Choroid plexus epithelial cell (primary cell): ENCODE measurements at places on chromosomes 7 and 10.

GRCh38 chr7:2872296-2872874, 28.3 kb upstream of the GNA12 start:
- DNase-seq: no peak

- peak; percentile 55 for DNase-seq
Measured at GRCh38 chr7:12889391-12889790, 202.0 kb downstream of the ARL4A start.

GRCh38 chr7:114822844-114823243, 99.0 kb upstream of the MDFIC start:
- DNase-seq: no peak

- peak; percentile 49 for DNase-seq
Measured at GRCh38 chr7:33789871-33790630, 115.3 kb upstream of the BMPER start.

DNA sequence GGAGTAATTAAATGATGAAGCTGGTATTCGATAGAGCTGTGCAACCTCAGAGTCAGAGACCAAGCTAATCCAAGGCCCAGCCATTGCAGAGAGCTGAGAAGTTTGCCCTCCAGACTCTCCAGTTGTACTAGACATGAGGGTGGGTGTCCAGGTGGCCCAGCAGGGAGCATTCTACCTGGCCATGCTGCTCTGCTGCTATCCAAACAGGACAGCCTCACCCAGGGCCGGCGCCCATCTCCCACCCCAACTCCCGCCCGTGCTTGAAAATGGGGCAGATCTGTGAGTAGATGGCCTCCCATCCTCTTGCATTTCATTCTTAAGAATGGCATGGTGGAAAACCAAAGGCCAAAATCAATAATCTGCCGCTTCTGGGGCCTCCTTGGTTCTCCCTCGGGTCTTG, 124.2 kb downstream of the TCERG1L start:
- DNase-seq: no peak

DNA sequence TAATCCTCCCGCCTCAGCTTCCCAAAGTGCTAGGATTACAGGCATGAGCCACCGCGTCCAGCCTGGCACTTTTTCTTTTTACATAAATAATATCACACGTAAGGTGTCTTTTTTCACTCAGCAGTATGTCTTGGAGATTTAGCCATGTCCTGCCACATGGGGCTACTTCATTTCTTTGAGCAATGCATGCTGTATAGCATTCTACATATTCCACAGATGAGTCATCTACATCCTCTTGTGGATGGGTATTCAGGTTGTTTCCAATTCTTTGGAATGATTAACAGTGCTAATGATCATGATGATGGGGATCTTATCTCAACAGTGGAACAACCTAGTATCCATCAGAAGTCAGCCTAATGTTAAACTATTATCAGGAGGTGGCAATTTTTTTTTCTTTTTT, 50.8 kb downstream of the ZNF503 start:
- peak; percentile 65 for DNase-seq

- no peak for DNase-seq
Measured at GRCh38 chr7:28939844-28940544, 18.1 kb downstream of the TRIL start.

GRCh38 chr10:9613338-9614075, 1404.2 kb upstream of the CELF2 start:
- DNase-seq: peak; percentile 32

DNA sequence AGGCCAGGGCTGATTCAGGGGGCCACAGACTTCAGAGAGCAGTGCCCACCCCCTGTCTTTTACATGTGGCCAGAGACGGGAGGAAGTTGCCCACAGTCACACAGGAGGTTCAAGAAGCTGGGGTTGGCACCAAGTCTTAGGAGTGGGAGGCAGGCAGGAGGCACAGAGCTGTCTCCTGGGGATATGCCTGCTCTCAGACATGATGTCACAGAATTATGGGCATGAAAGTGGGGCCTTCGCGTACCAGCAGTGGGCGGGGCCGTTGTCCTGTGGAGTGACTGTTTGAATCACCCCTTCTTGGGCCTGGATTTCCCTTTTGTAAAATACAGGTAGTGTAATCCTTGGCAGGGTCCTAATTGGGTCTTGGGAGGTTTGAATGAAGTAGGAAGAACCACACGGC, 81.2 kb upstream of the PPIF start:
- no peak for DNase-seq
